Stimulated activated CD8-positive, alpha-beta memory T cell treated with anti-CD3 and anti-CD28 coated beads, Interleukin-7, amount 100 ng/mL, for 1 hour (primary cell): ENCODE measurements at places on chromosomes 2 and 18.

GRCh38 chr2:126855606-126856005 lies 43.1 kb upstream of the TEX51 start:
- DNase-seq: no peak

DNA sequence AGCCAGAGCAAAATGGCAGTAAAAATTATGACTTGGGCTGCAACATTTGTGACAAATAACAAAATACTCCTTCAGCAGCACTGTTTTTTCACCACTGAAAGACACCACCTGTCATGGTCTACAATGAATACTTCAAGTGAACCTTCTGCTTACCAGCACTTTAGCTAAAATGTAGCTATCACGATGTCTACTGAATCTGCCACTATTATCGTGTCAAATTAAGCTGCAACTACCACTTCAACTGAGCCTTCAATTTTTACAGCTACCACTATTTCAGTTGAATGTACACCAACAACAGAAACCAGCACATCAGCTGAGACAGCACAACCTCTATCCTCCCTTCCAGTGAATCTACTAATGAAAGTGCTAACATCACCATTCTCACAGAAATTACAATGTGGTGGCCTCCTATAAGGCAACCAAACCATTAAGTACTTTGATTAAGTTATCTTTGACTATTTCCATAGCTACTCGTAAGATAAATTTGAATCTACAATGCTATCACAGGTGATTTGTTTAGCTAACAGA lies 10.8 kb upstream of the DYNAP start:
- no peak for DNase-seq

- peak; percentile 51 for DNase-seq
Measured at GRCh38 chr2:101341901-101342624, 33.6 kb upstream of the RNF149 start.

DNA sequence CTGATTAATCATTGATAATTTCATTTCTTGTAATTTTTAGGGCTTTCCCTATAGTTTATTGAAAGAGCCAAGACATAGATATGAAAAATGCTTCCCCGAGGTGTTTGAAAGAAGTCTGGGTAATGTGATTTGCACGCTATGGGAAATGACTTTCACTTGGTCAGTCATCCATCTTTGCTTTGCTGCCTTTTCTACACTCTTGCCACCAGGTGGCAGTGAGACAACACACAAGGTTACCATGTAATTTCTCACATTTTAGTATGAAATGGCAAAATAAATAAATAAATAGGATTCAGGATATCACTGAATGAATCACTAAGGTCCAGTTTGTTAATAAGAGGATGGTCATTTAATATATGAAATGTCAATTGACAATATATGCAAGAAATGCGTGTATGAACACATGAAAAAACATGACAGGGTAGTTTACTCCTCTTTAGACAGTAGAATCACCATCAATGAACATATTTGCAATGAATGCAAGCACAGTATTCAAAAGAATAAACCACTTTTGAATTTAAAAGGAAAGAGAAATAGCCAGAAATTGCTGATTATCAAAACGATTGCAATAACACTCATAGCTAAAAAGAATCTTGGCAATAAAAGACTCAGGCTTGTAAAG lies 52.2 kb upstream of the KCNH7 start:
- no peak for DNase-seq

- DNase-seq: no peak
Measured at GRCh38 chr18:80068571-80069272, 34.5 kb downstream of the RBFA start.

DNA sequence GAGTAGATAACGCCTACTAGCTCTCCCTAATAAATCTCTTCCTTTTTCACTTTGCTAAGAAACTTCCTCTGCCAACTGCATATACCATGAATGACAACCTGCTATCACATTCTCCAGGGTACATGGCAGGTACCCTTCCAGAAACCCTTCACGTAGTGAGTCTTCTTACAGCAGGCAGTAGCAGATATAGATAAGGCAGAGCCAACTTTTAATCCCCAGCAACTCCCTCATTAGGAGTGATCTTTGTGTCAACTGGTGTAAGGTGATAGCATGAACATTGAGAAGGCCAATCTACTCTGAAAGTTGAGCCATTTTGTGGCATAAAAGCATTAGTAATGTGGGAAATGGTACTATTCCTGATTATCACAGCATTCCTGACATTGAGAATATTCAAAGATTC lies 5.7 kb upstream of the STK17B start:
- no peak for DNase-seq

DNA sequence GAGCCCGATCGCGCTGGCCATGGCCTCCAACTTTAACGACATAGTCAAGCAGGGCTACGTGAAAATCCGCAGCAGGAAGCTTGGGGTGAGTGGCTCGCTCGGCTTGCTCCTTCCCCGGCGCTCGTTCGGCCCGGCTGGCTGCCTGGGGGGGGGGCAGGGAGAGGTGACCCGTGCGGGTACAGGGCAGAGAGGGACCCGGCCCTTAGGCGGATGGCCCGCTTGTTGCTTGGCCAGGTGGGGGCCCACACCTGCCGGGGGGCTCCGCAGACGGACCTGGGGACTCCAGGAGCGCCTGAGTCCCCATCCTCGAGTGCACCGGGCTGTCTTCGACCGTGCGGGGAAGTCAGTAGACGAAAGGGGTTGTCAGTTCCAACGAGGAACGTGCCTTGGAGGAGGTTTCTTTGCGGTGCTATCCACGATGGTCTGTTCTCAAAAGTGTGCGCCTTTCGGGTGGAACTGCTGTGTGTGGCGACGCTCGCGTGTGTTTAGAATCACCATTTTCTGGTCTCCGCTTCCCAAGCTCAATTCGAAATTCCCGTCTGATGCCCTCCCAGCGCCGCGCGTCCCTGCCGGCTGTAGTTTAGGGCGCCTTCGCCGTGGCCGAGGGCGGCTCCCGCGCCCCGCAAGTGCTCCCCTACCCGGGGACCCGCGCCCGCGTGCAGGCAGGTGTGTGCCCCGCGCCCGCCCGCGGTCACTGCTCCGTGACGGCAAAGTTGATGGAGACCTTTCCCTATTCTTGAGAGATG lies 711 bp downstream of the DOK6 start:
- no peak for DNase-seq

GRCh38 chr2:38654528-38655381 lies 11.2 kb upstream of the GALM start:
- DNase-seq: no peak

GRCh38 chr18:47204908-47205522 lies 28.9 kb upstream of the IER3IP1 start:
- no peak for DNase-seq

GRCh38 chr2:79191816-79192215 lies 32.3 kb upstream of the REG3A start:
- DNase-seq: no peak

GRCh38 chr2:160474891-160475787 lies 18.5 kb downstream of the RBMS1 start:
- no peak for DNase-seq

GRCh38 chr2:151905963-151906632 lies 77.9 kb upstream of the ARL5A start:
- DNase-seq: no peak

DNA sequence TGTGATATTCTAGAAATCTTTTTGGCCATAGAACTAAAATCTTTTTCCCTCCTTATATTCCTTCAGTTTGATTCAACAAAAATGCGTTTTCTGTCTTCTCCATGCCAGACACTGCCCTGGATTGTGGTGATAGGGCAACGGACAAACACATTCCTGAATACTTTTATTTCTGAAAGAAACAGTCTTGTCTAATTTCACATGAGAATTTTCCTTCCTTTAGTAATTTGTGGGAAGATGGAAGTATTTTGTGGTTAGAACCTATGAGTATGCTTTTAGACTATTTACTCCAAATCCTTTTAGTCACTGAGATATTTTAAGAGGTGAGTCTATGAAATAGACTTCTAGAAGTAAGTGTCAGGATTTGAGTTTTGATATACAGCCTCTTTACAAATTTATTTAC lies 49.6 kb downstream of the COL5A2 start:
- no peak for DNase-seq

GRCh38 chr2:44061469-44061868 lies 65.7 kb upstream of the LRPPRC start:
- DNase-seq: no peak

GRCh38 chr2:147006736-147007141 lies 838.1 kb upstream of the ACVR2A start:
- DNase-seq: no peak

DNA sequence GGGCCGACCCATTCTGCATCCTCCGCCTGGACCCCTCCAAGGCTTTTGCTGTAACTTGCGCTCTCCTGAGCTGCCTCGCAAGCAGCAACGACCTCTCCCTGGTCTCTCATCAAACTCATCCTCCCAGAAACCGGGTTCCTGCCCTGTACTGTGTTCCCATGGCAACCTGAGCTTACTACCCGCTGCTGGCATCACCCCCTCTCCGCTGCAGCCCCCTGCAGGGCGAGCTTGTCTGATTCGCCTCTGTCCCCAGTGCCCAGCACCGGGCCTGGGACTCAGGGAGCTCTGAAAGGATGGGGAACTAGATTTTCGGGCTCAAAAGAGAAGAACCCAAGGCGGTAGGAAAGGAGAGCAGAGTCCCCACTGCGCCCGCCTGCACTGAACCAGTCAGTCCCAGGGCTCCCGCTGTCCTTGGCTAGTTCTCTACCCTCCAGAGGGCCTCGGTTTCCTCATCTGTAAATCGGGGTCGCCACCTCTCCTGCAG lies 463 bp downstream of the HS1BP3 start:
- no peak for DNase-seq

- no peak for DNase-seq
Measured at GRCh38 chr2:236550701-236551465, 18.7 kb upstream of the ACKR3 start.

- DNase-seq: no peak
Measured at GRCh38 chr18:71784777-71785176, 759.4 kb downstream of the CBLN2 start.

DNA sequence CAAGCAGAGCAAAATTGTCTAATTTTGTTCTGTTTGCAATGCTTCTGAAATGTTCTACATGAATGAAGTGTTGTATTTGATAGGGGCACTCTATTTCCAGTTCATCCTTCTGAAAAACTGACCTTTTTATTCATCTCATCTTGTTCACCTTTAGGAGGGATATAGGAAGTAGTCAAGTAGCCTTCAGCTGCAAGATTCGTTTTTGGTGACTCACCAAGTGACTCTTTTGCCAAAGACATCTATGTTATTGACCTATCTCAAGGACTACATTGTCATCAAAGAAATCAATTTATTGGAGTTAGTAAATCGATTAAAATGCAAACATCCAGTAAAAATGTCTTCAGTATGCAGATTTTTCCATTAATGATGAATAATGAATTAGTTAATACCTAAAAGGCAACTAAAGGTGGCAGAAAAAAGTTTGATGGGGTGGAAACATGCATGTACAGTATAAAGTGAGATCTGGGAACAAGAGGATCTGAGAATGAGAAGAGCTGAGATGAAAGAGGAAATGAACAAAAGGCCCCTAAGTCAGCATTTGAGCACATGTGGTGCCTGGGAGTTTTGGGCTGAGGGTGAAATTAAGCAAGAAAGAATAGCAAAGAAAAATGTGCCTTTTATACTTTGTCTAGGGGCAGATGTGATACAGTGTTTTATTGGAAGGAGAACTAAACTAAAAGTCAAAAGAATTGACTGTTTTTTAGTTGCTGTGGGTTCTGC lies 255.1 kb upstream of the LINC00305 start:
- no peak for DNase-seq

- DNase-seq: no peak
Measured at GRCh38 chr18:13893418-13893760, 21.9 kb downstream of the MC2R start.

GRCh38 chr2:191867507-191867847 lies 20.6 kb upstream of the CAVIN2 start:
- DNase-seq: no peak

DNA sequence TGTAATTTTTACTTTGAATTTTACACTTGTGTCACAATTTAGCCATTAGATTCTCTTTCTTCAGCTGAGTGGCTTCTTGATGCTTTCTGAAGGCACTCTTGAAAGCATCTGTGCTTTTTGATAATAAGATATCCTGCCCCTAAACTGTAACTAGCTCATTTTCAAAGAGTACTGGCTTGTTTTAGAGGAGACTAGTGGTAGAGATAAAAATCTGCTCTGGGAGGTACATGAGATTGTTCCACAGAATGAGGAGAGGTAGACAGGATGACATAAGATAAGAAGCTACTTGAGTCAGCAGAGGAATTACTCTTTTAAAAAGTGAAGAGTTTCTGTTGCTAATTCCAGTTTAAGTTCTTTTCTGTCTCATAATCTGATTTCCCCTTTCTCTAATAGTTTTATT lies 10.6 kb downstream of the PLEKHB2 start:
- no peak for DNase-seq

DNA sequence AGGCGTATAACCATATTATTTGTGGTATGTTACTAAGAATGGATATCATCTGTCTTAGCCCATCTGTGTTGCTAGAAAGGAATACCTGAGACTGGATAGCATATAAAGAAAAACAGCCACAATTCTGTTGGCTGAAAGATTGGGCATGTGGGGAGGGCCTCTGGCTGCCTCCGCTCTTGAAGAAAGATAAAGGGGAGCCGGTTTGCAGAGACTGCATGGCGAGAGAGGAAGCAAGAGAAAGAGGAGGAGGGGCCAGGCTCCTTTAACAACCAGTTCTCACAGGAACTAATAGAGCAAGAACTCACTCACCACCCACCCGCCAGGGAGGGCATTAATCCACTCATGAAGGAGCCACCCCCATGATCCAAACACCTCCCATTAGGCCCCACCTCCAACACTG lies 29.2 kb upstream of the UXS1 start:
- no peak for DNase-seq

DNA sequence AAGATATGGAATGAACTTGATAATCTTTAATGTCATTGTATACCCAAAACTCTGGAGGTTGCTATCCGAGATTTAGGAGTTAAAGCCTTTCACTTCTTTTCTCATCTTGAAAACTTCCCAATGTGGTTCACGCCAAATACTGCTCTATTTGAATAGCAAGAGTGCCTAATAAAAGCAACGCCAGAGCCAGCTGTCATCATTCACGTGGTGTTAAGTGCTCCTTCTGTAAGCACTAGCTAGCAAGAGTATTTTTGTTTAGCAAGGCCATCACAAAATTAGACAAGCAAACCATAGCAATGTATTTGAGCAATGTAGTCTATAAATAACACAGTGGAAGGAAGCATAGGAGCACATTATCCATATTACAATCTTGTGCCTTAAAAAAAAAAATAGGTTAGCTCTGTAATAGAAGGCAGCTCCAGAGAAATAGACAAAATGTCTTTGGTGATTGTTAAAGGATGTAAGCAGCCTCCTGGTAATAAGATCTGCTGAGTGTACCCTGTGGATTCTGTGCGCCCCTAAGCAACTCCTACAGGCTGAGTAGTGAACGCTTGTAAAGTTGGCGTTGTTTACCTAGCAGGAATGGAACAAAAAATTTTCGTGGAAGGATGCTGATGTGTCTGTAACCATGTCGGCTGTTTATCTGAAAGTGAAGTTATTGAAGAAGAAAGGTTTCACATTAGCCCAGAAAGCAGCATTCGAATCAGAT lies 518.0 kb downstream of the CNTNAP5 start:
- no peak for DNase-seq

DNA sequence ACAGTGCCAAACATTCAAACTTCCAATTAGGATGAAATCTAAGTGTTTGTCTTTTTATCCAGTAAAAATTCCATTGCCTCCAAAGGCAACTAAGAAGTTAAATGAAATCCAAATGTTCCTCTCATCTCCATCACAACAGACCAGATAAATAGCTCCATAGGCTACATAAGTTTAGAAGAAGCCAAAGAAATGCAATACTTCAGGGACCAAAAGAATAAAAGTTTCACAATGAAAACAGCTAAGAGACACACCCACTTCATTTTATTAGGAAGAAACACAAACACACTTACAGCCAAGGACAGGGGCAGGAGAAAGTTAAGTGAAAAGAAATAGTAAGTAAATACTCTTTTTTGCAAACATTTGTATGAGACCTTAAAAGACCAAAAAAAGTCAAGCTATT lies 88.5 kb upstream of the CCDC150 start:
- DNase-seq: no peak

GRCh38 chr18:50161597-50162205 lies 33.2 kb downstream of the MYO5B start:
- DNase-seq: no peak
